ENCODE measurements at places on chromosomes 12 and 14.
A peak's percentile ranks its signal among the peaks of the same experiment; 100 is the strongest.

- no peak for DNase-seq
These were observed 924.3 kb downstream of the BCL11B start for GRCh38 chr14:98347686-98348085.

DNA sequence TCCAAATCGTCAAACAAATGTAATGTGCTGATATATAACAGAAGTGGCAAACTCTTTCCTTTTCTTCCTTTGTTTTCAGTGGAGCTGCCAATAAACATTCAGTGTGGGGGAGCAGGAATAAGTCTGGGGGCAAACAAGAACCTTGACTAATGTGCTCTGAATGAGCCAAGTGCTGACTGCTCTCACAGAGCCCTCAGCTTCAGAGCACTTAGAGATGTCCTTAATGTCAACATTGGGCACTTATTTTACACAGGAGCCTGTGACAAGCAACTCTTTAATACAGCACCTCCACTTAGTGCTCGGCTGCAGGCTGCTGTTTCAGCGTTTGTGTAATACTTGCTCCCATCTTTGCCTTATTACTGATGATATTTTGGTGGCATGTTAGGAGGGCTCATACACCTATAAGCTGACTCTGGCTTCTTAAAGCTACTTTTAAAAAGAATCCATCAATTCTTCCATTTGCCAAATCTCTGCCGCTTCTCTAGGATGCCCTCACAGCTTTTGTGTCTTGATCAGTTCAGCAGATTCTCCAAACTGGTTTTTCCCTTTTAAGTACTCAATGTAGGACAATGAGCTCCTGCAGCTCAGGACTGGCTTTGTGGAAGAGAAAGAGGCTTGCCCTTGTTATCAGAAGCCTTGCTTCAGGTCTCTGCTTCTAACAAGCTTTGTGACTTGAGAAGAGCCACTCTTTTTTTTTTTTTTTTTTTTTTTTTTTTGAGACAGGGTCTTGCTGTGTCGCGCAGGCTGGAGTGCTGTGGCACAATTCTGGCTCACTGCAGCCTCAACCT, 206.6 kb downstream of the MON2 start:
- no peak for DNase-seq

GRCh38 chr12:128813883-128814282, 9.9 kb downstream of the SLC15A4 start:
- no peak for DNase-seq

GRCh38 chr12:45257185-45257930, 41.5 kb downstream of the ANO6 start:
- DNase-seq, result no peak

DNA sequence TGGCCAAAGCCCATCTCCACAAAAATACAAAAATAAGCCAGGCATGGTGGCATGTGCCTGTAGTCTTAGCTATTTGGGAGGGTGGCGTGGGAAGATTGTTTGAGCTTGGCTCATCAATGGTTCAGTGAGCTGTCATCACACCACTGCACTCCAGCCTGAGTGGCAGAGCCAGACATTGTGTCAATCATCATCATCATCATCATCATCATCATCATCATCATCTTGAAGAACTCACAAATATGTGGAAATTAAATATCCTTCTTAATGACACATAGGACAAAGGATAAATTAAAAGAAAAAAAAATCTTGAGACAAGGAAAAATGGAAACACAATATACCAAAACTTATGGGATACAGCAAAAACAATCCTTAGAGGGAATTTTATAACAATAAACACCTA, 132.5 kb downstream of the LRFN5 start:
- DNase-seq, result no peak

GRCh38 chr12:96401076-96401871, 1.0 kb upstream of the CDK17 start:
- no peak for DNase-seq

- DNase-seq, result no peak
These were observed 2.3 kb upstream of the GSG1 start for GRCh38 chr12:13105781-13106180.

DNA sequence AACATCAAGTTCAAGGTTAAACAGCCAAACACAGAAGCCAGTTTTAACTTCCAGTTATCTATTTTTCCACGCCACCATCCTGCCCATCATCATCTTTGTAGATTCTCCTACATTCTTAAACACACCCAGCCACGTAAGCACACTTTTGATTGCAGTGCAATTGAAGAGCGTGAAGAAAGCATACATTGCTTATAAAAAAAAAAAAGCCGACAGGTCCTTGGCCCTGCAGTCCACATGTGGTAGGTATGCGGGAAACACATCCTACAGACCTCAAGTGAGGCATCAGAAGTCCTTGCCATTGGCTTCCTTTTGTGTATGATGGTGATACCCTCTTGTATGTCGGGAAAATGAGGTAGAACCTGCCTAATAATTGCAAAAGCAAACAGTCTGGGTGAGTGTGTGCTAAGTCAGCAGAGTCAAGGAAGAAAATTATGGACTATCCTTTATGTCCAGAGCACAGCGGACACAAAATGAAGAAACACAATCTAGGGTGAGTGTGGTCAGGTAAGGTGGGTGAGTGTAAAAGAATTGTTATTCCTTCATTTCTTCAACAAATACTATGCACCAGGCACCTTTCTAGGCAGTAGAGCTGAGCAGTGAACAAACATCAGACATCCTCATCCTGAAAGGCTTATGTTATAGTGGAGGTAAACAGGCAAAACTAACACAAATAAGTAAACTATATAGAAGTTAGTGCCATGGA, 51.5 kb downstream of the EID3 start:
- DNase-seq, result no peak

GRCh38 chr12:52235001-52235764, 2.1 kb downstream of the KRT7 start:
- DNase-seq, result no peak

- DNase-seq, result no peak
These were observed 84.4 kb upstream of the HIF1A start for GRCh38 chr14:61610900-61611299.

- DNase-seq, result peak; percentile 77
These were observed at the start of gene RXYLT1 for GRCh38 chr12:63779498-63780481. Gene RXYLT1, plus strand, starts transcription at chr12:63779909. Its CDS starts 52 bp downstream, at chr12:63779961.

- no peak for DNase-seq
These were observed 755 bp downstream of the SETD1B start for GRCh38 chr12:121804417-121805111.

- DNase-seq, result no peak
These were observed 151.4 kb upstream of the TMCC3 start for GRCh38 chr12:94801745-94802144.

DNA sequence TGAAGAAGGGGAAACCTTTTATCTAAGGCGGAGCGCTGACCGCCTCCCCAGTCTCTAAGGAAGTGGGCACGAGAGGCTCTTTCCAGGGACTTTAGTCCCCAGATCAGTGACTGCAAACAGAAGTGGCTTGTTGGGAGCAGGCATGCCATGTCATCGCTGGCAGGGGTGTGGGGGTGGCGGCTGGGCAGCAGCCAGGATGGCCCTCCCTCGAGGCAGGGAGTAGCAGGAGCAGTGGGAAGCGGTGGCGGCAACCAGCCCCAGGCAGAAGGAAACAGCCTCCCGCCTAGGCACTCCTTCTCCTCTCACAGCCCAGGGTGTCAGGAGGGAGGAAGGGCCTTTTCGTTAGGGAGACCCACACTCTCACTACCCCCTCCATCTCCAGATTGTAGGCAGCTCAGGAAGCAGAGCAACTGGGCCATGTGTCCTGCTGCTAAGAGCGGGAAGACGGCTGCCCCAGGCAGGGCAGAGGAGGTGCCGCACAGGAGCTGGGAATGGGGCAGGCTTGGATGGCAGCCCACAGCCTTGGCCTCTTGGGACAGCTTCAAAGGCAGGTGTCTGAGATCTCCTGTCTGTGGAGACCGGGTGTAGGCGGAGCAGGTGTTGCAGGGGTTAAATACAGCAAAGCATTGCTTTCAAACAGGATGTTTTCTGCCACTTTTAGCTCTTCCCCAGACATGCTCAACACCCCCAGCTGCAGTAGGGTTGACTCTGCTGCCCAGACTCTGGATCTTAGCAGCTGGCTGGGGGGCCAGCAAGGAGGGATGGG, 21.8 kb downstream of the VDR start:
- DNase-seq, result no peak

GRCh38 chr14:96126783-96127271, 77.8 kb upstream of the BDKRB2 start:
- DNase-seq, result no peak

DNA sequence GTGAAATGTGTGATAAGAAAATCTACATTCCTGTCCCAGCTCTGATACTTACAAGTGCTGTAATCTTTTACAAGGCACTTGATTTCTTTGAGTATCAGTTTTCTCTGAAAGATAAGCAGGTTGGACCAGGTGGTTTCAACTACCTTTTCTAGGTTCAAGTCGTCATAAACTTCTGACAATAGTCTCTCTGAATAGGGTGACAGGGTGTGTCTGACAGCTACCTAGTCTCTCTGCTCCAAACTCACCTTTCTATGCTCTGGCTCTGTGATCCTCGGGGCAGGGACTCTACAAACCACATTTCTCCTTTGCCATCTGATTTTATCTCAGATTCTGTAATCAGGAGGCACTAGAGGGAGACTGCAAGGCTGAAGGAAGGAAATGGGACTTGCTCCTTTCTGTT, 137.7 kb upstream of the SYT1 start:
- DNase-seq, result no peak

- no peak for DNase-seq
These were observed 7.5 kb downstream of the APPL2 start for GRCh38 chr12:105228494-105228893.

- DNase-seq, result no peak
These were observed 69.9 kb downstream of the ASCL4 start for GRCh38 chr12:107844312-107844921.

DNA sequence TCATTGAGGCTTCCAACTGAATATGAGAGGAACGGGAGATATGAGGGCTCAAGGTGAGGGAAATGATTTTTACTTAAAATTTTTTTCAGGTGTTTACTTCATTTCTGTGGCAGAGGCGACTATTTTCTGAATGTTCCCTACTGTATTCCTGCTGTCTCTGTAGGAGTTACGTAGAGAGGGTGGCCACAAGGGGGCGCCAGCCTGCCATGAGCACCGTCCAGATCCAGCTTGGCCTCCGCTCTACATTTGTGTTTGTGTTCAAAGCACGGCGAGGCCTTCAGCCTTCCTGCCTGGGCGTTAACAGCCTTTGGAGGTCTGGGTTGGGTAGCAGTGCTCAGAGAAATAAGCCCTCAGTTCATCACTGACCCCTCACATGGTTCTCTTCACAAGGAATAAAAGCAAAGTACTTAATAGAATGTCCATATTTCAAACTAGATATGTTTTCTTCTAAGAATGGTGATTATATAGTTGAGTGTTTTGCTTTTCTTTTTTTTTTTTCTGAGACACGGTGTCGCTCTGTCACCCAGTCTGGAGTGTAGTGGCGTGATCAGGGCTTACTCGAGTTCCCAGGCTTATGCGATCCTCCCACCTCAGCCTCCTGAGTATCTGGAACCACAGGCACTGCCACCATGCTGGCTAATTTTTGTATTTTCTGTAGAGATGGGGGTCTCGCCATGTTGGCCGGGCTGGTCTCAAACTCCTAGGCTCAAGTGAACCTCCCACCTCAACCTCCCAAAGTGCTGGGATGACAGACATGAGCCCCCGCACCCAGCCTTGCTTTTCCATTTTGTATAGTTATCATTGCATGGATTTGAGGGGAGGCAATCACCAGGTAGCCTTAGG, 22.3 kb downstream of the CKB start:
- peak; percentile 66 for DNase-seq

GRCh38 chr14:84579292-84579691, 950.7 kb upstream of the FLRT2 start:
- DNase-seq, result no peak

- DNase-seq, result no peak
These were observed at the start of gene NXPH4 for GRCh38 chr12:57216014-57216911. Gene NXPH4, plus strand, starts transcription at chr12:57216794. Its CDS starts 176 bp downstream, at chr12:57216970.

DNA sequence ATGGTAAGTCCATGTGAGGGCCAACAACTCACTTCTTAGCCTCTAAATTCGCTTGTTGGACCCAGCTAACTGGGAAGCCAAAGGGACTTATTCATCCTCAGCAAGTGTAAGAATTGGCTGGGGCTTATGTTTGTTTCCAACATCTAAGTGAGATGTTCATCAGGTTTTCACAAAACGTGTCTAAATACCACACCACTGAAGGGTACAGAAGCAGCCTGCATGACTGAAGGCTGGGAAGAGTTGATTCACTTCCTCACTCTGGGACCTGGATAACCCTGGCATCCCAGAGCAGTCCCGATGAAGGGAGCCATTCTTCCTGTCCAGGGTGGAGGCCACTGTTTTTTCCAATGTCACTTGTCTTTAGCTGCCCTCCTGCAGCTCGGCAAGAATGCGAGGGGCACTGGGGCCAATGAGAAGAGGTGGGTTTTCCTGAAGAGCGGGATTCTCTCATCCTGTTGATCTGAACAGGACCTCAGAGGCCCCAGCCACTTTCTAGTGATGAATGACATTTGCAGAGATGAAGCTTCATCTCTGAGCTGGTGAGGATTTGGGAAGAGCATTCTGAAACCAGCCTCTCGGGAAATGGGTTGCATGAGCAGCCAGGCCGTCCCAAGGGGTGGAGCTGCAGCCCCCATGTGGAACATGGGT, 12.2 kb upstream of the COL2A1 start:
- no peak for DNase-seq

DNA sequence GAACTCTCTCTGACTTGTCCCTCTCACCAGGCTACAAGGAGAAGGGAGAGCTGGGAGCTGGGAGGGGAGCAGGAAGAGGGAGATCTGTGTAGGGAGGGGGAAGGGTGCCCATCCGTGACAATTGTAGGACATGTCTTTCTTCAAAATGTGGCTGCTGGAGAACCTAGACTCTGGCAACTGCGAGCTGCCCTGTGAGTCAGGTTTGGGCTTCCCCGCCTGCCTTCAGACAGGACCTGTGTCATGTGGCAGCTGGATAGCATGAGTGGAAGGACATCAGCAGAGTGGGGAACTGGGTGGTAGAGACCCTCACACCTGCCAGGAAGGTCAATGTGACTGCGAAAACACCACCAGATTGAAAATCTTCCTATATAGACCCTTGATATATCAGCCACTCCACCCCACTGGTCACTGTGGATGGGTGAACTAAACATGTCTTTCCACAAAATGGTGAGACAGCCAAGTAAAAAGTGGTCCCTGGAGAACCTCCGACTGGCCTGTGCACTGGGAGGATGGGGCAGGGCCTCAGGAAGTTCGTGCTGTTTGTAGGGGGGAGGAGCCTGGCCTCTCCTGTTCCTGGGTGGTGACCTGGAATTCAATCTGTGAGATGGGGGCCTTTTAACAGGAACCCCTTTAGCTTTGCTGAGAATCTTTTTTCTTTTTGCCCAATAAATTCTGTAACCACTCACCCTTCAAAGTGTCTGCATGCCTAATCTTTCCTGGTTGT, 62.2 kb upstream of the CAPRIN2 start:
- DNase-seq, result no peak

GRCh38 chr12:94025756-94026155, 122.6 kb upstream of the PLXNC1 start:
- no peak for DNase-seq

GRCh38 chr12:47343684-47344567, 264.2 kb upstream of the AMIGO2 start:
- no peak for DNase-seq

- no peak for DNase-seq
These were observed 19.3 kb upstream of the ST8SIA1 start for GRCh38 chr12:22353615-22354325.

GRCh38 chr14:38065106-38065762, 142.5 kb upstream of the SSTR1 start:
- peak; percentile 13 for DNase-seq

- DNase-seq, result no peak
These were observed at the start of gene TMEM119 for GRCh38 chr12:108597559-108598471. Gene TMEM119, minus strand, starts transcription at chr12:108598084. Its CDS starts 5,701 bp downstream, at chr12:108592383.

Data from stimulated activated CD8-positive, alpha-beta memory T cell treated with anti-CD3 and anti-CD28 coated beads, Interleukin-4, amount 100 ng/mL, for 1 hour (primary cell).